AG04450 (cell line): ENCODE measurements at places on chromosomes 5 and 9. TPM values are rescaled to one million over a fixed set of nuclear protein-coding genes. Genes with fewer than 3 reads are reported as not detected.
A peak's percentile ranks its signal among the peaks of the same experiment; 100 is the strongest.

Gene MTREX
- 37.2 and 61.7 TPM in 2 replicates for polyA plus RNA-seq

DNA sequence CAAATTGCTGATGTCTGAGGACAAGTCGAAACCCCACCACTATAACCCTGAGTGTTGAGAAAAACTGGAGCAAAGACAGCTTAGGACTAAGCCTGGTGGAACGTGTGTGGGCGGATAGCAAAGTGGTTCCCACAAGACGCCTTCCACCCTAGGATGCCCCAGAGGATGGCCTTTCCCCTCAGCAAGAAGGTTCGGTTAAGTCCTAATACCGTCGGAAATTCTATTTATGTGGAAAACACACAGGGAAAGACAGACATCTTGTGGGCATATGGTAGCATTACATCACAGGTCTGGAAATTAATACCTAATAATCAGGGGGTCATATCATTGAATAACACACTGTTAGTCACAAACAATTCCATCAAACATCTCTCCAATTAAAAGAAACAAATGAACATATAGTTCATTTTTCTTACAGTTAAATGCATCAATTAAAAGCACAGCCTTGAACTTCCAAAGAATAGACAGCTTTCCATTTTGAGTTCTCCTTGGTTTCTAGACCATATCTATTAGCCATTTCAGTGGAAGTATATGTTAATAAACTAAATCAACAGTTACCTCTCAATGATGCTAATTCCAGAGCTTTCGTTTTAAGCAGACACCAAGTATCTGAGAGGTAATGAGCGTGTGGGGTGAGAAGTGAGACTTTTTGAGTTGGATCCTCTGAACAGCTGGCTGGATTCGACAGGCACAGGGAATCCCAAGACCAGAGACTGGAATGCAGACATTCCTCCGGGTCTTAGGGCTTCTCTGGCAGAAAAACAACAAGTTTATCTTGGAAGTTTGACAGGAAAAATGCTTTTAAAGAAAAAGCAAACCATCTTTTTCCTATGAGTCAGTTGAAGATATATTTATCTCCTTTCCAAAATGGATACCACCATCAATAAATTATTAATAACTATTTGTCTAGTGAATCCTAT is 2.9 kb upstream of the ICE1 start:
- peak; percentile 50 for DNase-seq

GRCh38 chr5:172906436-172906835 is 52.8 kb upstream of the RPL26L1 start:
- DNase-seq: no peak

DNA sequence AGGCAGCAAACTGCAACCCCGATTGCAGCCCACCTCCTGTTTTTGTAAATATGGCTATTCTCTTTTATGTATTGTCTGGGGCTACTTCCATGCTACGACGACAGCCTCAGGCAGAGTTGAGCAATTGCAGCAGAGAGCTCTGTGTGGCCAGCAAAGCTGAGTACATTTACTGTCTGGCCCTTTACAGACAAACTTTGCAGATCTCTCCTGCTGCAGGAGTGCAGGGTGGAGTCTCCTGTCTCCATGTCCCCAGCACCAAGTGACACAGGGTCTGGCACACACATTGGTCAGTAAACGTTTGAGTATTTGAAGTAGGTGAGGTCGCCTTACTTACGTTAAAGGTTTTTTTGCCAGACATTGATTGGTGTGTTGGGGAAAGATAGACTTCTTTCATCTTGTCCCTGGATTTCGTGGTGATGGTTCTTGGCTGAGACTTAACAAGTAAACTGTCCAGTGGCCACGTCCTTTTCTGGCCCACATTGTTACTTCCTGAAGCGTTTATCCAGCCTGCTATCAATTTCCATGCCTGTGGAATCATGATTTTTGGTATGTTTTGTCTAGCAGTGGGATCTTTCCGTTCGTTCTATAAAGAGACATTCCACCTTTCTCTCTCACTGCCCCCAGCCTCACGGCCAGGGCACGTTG is 27.2 kb downstream of the PRRC2B start:
- DNase-seq: no peak

GRCh38 chr9:70043285-70043684 is 363 bp upstream of the MAMDC2 start:
- DNase-seq: no peak
